Activated CD4-positive, alpha-beta T cell treated with anti-CD3 and anti-CD28 coated beads, Interleukin-2, Interleukin-4, amounts not matched to agents 100 ng/mL and 50 ng/mL, durations not matched to agents 16 hours and 8 hours (primary cell): ENCODE measurements at places on chromosomes 1 and 21.

GRCh38 chr1:39965044-39965443, 10.1 kb downstream of the MFSD2A start:
- no peak for DNase-seq

GRCh38 chr1:118563981-118564951, 379.2 kb upstream of the SPAG17 start:
- DNase-seq = no peak

- no peak for DNase-seq
Observed at GRCh38 chr1:30385246-30385995, 338.0 kb downstream of the MATN1 start.

- no peak for DNase-seq
Observed at GRCh38 chr1:94821636-94822305, 1.6 kb downstream of the SLC44A3 start.

- no peak for DNase-seq
Observed at GRCh38 chr1:30761381-30762151, 4.0 kb upstream of the LAPTM5 start.

- no peak for DNase-seq
Observed at GRCh38 chr21:45421071-45421845, 16.3 kb downstream of the COL18A1 start.

GRCh38 chr1:68185743-68186142, 46.6 kb downstream of the WLS start:
- DNase-seq = no peak

- no peak for DNase-seq
Observed at GRCh38 chr21:44051462-44051941, 39.4 kb downstream of the TRAPPC10 start.

- DNase-seq = no peak
Observed at GRCh38 chr1:70075761-70076160, 129.6 kb downstream of the LRRC40 start.

DNA sequence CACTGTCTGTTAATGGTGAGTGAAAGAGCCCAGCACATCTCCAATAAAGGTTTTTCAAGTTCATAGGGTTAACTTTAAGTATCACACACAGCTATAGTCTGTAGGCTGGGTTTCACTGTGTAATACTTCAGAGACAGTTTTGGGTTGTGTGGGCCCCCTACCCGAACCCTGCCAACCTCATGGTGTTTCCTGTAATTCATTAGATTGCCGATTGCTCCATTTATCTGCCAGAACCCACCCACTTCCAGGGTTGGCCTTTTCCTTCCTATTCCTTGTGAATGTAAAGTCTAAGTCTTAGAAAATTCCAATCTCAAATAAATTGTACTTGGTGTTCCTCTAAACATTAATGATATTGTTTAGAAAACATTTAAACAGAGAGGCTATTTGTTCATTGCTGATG, 43.6 kb downstream of the CTTNBP2NL start:
- no peak for DNase-seq

DNA sequence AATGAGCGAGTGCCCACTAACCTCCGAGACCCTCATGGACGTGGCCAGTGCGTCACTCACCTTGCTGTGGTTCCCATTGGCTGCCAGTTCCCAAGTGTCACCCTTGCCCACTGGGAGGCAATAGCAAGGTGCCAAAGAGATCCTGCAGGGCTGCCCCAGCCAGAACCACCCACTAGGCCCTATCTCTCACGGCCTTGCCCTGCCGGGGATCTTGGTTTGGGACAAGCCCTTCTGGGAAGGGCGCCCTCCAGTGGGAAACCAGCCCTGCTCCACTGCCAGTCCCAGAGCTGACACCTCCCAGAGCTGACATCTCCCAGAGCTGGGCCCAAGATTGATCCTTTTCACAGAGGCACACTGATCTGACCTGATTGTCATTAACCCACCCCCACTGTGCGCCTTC, 2.1 kb upstream of the SELENON start:
- no peak for DNase-seq

GRCh38 chr1:153475282-153475681, 14.8 kb upstream of the S100A7 start:
- no peak for DNase-seq

DNA sequence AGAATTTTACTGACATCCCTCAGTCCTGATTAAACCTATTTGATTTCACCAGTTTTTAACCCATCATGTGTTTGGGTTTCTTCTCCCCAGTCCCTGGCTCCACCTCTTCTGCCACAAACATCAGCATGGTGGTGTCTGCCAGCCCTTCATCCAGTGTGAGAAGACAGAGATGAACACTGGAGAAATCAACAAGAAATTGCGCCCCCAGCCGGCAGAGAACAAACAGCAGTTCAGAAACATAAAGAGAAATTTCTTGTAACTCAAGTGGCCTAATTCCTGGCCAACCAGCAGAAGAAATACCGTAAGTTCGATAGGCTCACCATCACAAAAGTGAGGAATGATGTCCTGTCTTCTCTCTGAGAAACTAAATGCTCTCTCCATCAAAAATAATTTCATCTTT, 18.3 kb downstream of the S100A11 start:
- peak; percentile 16 for DNase-seq

DNA sequence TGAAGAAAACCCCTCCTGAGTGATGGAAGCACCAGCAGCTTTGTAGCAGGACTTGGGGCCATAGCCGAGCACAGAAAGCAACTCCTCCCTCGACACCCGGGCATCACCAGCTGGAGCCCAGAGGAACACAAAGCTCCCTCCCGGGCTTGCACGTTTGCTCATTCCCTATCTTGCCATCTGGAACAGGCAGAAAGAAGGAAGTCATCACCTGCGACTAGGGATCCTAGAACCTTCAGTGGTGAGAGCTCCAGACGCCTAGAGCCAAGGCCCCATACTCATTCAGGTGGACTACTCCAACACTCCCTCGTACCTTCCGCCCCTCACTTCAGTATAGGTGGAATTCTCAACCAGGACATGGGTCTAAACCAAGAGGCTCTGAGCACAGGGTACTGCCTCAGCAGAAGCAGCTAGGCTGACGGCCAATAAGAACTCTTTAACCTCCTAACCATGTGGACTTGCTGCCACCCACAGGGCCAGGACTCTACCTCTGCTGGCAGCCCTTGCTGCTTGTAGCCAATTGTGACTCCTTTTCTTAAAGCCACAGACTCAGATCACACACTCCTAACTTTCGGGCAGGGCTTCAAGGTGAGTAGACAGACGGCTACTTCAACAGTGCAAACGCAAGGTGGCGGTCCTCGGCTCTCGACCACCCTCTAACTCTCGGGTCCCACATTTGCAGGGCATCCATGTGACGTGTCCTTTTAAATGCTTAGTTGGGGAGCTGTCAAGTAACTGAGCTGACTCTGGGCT, 65.4 kb downstream of the NPHP4 start:
- no peak for DNase-seq

DNA sequence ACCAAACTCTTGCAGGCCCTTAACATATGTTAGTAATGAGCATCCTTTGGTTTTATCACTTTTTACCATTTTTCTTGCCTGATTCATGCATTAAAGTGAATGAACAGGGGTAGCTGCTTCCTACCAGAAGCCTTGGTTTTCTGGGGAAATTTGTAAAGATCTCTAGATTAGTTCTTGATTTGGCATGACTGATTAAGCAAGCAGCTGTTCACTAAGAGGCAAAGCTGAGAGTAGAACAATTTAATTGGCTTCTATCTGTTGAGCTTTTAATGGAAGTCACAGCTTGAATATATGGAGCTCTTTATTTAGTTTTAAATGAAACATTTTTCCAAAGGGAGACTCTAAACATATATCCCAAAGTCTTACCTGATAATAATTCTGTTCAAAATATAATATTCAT, 23.6 kb downstream of the TLCD4 start:
- no peak for DNase-seq

GRCh38 chr1:51523931-51524330, 4.9 kb upstream of the EPS15 start:
- DNase-seq = no peak

DNA sequence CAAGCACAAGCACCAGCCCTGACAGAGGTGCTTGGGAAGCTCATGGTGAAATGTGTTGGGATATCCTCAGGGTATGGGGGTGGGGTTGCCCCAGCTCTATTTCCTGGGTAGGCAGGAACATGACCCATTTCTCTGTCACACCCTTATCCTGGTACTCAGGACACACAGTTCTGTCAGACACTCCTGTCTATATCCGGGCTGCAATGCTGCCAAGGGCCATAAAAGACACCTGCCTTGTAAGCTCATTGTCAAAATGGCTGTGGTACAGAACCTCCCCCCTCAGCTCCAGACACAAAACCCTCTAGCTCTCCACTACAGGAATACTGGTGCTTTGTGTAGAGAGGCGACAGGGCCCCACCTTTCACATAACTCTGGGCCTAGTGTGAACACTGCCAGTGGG, 636.7 kb downstream of the PLA2G4A start:
- DNase-seq = no peak

DNA sequence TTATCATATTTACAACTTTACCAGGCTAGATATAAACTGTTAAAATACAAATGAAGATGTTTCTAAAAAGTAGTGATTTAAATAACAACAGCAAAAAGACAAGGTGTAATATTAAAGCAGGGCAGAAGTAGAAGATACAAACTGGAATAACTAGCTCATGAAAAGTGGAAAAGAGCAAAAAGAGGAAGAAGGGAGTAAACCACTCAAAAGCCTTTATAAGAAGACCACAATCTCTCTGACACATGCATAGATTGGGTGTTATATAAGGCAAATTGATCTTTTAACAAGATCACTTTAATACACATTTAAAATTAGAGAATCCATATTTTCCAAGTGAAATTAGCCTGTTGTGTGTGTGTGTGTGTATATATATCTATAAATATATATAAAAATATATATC, 5.0 kb downstream of the DENND1B start:
- DNase-seq = no peak

GRCh38 chr1:8540971-8541370, 223.1 kb downstream of the SLC45A1 start:
- no peak for DNase-seq

GRCh38 chr1:165306543-165307434, 49.7 kb downstream of the LMX1A start:
- DNase-seq = no peak

DNA sequence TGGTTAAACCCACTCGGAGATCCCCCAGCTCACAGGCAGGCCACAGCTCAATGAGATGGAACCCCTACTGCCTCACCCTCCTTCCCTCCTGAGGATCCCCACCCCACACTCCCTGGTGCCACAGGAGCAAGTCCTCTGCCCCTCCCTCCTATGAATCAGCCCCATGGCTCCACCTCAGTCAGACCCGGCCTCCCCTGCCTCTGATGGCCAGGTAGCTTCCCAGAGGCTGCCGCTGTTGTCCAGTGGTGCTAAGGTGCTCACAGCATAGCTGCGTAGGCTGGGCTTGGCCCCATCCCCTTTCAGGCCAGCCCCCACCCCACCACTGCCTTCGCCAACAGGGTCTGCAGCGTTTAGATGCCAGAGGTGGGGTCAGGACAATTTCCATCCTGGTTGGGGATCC, 98.5 kb upstream of the IGSF21 start:
- DNase-seq = no peak

- no peak for DNase-seq
Observed at GRCh38 chr1:2269193-2269921, 41.2 kb downstream of the SKI start.

DNA sequence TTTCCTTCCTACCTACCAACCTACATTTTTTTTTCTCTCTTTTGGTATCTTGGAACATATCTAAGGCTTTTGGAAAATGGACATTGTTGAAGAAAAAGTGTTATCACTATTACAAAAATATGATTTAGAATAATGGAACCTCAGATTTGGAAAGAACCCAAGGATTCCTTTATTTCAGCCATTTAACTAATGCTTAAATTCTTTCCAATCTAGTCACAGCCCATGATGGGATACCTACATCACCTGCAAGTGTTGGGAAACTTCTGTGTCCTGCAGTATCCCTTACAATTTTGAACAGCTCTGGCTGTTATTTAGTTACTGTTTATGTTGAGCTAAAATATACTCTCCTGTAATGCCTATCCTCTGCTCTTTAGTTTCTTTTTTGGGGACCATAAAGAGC, 22.3 kb upstream of the APOBEC4 start:
- DNase-seq = no peak

DNA sequence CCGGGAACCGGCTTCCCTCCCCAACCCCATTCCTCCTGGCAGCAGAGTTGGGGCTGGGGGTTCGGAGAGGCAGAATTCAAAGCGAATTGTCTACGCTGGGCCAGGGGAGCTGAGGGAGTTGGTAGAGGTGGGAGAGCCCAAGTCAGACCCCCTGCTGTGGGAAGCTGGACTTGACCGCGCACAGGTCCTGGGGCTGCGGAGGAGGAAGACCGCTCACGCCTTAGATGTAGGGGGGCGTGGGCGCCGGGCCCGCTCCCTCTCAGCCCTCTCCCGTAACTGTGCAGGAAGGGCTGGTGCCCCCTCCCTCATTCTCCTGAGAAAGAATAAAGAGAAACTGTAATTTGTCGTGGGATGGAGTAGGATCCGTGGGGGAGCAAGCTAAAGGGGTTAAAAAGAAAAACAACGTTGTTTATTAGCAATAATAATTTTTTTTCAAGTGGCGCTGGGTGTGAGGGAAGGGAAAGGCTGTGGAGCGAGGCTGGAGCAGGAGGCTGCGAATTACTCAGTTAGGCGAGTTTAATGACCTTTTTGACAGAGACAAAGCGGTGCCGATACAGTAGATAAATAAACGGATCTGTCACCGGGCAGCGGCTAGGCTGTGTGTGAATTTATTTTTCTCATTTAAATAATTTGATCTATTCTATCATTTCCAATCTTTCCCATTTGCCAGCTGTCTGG, 838 bp upstream of the GRIK3 start:
- no peak for DNase-seq

GRCh38 chr1:245160288-245160687, 5.5 kb downstream of the KIF26B start:
- no peak for DNase-seq

DNA sequence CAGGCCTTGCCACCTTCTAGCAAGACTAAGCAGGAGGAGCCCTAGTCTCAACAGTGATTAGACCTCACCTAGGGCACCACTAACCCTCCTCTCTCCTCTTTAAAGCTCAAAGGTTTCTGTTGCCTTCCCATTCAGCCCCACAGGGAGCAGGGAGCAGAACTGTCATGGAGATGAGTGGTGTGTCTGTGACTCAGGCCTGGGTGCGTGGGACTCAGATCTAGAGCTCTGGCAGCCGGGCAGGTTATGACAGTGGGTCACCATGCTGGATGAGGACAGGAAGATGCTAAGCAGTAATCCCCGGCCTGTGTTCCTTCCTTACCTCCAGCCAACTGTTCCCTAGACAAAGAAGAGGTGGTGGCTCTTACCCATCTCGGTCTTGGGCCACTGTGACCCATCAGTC, 60.1 kb upstream of the COA6 start:
- no peak for DNase-seq
